Left lung (tissue), 14 donors: ENCODE measurements at places on chromosomes 6 and 20. TPM values are rescaled to one million over a fixed set of nuclear protein-coding genes. Genes with fewer than 3 reads are reported as not detected.

DNA sequence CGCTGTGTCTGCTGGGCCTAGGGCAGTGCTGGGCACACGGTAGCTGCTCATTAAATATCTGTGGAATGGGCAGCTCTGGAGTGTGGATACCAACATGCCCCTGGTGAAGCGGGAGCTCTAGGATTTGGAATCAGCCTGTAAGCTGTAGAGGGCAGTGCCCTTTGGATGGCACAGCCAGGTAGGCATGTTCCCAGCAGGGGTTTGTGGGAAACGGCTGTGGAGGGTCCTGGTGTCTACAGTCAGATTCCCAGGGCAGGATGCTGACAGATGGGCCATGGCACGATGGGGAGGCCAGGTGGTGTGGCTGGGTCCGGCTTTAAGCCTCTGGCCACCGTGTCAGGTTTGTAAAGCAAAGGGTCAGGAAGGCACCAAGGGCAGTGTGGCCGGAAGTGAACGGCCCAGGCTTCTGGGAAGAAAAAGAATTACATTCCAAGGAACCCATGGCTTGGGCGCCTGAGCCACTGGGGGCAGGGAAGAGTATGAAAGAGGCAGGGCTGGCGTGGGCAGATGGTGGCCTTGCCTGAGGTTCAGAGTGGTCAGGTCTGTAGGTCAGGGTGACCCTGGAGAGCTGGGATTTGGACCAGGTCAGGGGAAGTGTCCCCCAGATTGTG is 44.8 kb downstream of the UBE2V1 start:
- no peak overlapping the region for H3K27ac ChIP-seq
- H3K4me1 ChIP-seq = peaks cover 12% of the 10 kb centered on the region
- DNase-seq = no peak
- no peak overlapping the region for H3K4me3 ChIP-seq
- H3K36me3 ChIP-seq = no peaks in the 10 kb centered on the region

- no peaks in the 10 kb centered on the region for H3K27me3 ChIP-seq
- no peaks in the 10 kb centered on the region for H3K36me3 ChIP-seq
Measured at GRCh38 chr6:139133262-139134063, 1.4 kb upstream of the HECA start.

DNA sequence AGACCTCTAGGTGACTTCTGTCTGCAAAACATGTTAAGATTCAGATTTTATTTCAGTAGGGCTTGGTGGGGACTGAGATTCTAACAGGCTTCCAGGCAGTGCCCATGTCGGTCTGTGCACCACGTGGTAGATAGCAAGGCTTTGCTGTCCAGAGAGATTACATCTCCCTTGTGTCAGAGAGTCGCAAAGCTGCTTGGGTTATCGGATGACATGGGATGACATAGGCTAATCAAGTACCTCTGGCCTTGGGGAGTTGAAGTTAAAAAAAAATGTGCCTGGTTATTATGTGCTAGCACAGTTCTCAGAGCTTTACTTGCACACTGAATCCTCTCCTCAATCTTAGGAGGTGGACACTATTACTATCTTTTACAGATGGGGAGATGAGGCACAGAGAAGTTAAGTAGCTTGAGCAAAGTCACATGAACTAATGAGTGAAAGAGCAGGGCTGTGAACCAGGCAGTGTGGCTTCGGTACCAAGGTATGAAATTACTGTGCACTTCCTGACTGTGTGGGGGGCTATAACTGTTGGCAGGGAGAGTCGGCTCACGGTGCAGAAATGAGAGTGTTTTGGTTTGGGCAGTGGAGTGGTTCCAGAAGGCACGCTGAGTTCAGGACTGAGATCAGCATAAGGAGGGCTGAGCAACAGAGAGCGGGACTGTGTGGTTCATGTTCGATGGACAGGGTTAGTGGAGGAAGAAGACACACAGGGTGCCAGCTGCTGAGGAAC is 41.1 kb downstream of the FARS2 start:
- no peak overlapping the region for H3K27ac ChIP-seq
- DNase-seq = no peak
- H3K27me3 ChIP-seq = no peaks in the 10 kb centered on the region
- no peak overlapping the region for H3K4me3 ChIP-seq
- no peaks in the 10 kb centered on the region for H3K36me3 ChIP-seq

- no peaks in the 10 kb centered on the region for H3K27me3 ChIP-seq
- no peak overlapping the region for H3K4me3 ChIP-seq
- no peaks in the 10 kb centered on the region for H3K36me3 ChIP-seq
- no peak for DNase-seq
- H3K27ac ChIP-seq = no peak overlapping the region
Measured at GRCh38 chr6:93293460-93293859, 125.9 kb downstream of the EPHA7 start.

GRCh38 chr6:57242505-57242904 is 20.4 kb upstream of the RAB23 start:
- no peak overlapping the region for H3K27ac ChIP-seq
- DNase-seq = no peak
- no peak overlapping the region for H3K4me3 ChIP-seq
- H3K4me1 ChIP-seq = no peaks in the 10 kb centered on the region

DNA sequence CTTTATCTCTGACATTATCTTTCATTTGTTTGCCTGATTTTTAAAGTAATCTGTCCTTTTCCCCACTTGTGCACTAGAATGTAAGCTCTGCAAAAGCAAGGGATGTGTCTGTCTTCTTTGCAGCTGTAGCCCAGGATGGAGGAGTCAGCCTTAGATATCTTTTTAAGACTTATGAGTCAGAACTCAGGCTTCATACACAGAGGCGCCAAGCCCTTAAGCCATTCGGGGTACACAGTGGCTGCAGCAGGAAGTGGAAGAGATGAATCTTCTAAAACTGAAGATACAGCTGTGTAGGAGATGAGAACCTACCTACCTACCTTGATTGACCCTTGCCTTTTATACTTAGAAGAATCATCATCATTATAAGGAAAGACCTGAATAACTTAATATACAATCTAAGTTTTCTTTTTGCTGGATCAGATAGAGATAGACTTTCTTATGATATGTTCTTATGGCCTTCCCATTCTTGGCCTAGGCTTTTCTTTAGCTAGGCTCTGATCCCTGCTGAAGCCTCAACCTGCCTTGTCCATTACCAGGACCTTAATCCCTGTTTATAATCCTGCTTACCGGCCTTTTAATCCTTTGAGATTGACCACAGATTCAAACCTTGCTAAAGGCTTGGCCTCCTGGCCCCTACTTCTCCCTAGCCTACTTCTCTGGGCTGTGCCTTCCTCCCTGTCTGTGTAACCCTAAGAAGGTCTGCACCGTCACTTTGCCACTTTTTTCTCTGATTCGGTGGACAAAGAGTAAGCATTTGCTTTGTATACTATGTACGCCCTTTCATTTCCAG is 304.5 kb downstream of the PRL start:
- DNase-seq = no peak
- H3K4me3 ChIP-seq = no peak overlapping the region
- H3K4me1 ChIP-seq = no peaks in the 10 kb centered on the region
- H3K27ac ChIP-seq = no peak overlapping the region
- H3K27me3 ChIP-seq = no peaks in the 10 kb centered on the region

GRCh38 chr20:50552979-50553378 is 42.8 kb downstream of the PTPN1 start:
- no peak for DNase-seq
- no peaks in the 10 kb centered on the region for H3K27me3 ChIP-seq
- no peak overlapping the region for H3K27ac ChIP-seq

- H3K27ac ChIP-seq = no peak overlapping the region
- no peak for DNase-seq
- no peaks in the 10 kb centered on the region for H3K27me3 ChIP-seq
Measured at GRCh38 chr6:106077170-106077569, 9.0 kb upstream of the PRDM1 start.

DNA sequence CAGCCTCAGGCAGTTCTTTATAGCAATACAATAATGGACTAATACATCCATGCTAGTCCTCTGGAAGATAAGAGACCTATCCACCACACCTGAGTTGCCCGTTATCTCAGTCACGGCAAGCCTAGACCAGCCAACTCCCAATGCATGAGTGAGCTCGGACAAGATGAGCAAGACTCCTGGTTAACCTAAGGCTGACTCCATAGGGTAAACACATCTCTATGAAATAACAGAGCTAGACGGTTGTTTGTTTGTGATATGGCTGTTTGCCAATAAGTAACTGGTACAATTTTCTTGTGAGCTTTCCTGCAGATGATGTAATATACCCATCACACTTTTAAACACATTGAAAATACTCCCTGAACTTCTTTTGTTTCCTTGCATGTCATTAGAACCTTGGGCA is 70.6 kb upstream of the PHACTR1 start:
- DNase-seq = no peak
- H3K4me3 ChIP-seq = no peak overlapping the region
- no peaks in the 10 kb centered on the region for H3K27me3 ChIP-seq
- no peaks in the 10 kb centered on the region for H3K36me3 ChIP-seq
- H3K4me1 ChIP-seq = no peaks in the 10 kb centered on the region
- H3K27ac ChIP-seq = no peak overlapping the region

The HLA-DQB2 gene
- 1.2 TPM for polyA plus RNA-seq

The FOXP4 gene
- polyA plus RNA-seq = 62.0 TPM

The HS3ST5 gene
- polyA plus RNA-seq = 0.17 TPM

The TCF15 gene
- 2.1 TPM for polyA plus RNA-seq

The ZBTB12 gene
- polyA plus RNA-seq = 23.0 TPM

The AVP gene
- not detected for polyA plus RNA-seq
